ENCODE measurements at places on chromosomes 7 and 10.
A peak's percentile ranks its signal among the peaks of the same experiment; 100 is the strongest.

DNA sequence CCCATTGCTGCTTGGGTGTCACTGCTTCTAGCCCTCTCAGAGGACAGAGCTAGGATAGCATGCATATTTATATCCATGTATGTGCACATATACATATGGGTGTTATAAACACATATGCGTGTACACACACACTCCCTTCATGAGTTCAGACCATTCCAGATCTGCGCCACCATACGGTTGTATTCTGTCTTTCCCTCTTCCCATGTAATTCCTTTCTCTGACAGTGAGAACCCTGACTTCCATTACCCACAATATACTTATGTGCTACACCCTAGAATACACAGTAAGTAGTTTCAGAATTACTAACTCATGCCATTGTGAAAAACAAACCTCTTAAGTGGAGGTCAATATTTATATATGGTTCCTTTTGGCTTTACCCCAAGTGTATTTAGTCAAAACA is 116.6 kb upstream of the SAMD8 start:
- no peak for DNase-seq

DNA sequence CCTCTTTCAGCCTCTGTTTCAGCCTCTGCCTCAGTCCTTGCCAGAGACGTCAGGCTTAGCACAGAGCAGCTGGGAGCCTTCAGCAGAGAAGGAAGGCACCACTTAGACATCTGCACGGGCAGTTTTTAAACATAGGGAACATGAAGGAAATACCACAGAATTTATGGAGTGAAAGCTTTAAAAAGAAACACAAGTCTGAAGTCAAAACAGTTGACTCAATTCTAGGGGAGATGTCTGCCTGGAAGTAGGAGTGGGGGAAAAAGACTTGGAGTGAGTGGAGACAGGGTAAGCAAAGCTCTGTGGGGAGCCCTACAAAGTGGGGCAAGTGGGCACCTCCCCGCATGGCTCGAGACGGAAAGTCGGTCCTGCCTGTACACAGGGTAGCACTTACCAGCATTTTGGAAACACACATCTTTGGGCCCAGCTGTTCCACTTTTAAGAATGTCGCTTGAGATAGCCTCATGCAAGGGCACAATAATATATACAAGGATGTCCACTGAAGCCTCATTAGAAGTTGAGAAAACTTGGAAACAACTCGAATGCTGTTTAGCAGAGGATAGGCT is 5.0 kb upstream of the TBXAS1 start:
- no peak for DNase-seq

DNA sequence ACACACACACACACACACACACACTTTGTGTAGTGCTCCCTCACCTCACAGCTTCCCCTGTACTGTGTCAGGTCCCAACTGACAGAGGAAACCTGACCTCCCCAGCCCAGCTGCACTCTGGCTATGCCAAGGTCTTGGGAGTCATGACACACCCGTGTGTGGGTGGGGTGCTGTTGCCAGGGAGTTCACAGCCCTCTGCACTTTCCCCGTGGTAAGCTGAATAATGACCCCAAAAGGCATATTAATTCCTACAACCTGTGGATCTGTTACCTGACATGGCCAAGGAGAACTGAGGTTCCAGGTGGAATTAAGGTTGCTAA is 8.9 kb upstream of the NANOS1 start:
- no peak for DNase-seq

GRCh38 chr10:89391907-89392756 is at the start of gene IFIT1:
TSS of gene IFIT1 (plus strand) at chr10:89392623. CDS start at chr10:89392713, 90 bp downstream.
- peak; percentile 93 for DNase-seq

DNA sequence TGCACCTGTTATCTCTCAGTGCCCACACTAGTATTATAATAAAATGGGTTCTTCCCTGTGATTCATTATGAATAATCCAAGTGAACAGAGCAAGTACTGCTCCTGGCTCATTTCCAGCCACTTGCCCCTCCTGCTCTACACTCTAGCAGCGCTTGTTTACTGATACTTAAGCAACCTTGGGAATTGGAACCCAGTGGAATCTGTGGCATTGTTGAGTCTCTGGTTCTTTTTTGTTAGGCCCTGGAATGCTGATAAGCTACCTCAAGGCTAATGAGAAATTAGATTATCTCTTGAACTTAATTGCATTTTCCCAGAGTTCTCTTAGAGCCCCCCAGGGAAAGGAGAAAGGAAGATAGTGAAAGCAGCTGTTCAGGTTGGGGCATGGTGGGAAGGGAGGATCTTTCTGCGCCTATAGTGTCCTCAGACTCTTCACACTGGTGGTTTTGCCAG is 34.0 kb downstream of the PRKAR2B start:
- DNase-seq: no peak

Measured in globus pallidus (tissue), 1 donor.